Stimulated activated CD8-positive, alpha-beta memory T cell treated with anti-CD3 and anti-CD28 coated beads, Interleukin-15, amount 100 ng/mL, for 48 hours (primary cell): ENCODE measurements at places on chromosomes 2 and 18.

DNA sequence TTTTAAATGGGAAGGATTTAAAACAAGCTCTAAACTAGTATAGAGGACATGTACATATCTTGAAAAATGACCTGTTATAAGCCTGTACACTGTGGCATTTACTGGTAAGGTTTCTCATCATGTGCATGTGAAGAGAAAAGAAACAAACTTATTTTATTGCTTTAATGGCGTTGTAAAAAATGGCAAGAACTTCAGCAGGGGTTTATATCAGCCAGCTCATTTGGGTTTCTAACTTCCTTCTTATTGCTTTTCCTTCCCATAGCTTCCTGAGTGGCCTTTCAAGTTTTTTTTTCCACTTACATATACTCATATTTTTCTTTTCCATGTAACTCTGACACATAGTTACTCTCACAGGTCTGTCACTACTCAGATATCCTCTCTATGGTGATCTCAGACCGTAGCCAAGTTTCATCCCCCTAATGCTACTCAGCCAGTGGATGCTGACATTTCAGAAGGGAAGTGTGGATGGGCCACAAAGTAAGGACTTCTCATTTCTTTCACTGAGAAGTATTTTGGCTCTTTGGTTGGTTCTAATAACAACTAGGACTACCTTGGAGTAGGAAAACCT is 198.2 kb downstream of the PARD3B start:
- DNase-seq, result no peak

DNA sequence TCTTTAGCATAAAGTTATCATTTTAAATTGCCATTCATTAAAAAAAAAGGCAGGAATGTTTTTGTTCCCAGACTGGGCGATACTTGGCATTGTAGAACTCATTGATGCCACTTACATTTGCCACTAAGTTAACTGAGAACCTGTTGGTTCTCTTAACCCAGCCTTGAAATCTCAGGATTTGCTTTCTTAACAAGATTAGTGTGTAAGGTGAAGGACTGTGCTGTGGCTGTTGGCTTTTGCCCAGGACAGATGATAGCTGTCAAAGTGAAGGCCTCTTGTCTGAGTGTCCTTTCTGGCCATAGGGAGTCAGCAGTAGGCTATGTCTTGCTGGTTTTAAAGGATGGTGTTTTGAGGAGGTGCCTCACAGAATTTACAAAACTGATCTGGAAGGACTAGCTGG is 2.6 kb downstream of the DPYSL5 start:
- DNase-seq, result no peak

- no peak for DNase-seq
Observed at GRCh38 chr2:196294516-196294909, 123.1 kb upstream of the STK17B start.

DNA sequence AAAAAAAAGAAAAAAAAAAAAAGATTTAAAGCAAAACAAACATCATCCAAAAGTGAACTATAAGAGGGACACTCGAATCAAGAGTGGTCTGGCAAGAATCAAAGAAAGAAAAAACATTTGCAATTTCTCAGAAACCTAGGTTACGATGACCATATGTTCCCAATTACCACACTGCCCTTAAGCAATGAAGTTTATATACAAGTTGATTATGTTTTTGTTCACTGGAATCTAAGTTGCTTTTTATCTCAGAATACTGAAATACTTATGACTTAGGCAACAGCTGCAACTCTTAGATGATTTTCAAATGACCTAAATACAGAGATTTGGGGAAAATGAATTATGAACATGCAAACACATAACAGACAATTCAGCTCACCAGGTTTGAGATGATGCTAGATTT is 597.1 kb upstream of the CHAC2 start:
- DNase-seq, result no peak

- no peak for DNase-seq
Observed at GRCh38 chr2:2237563-2237962, 93.5 kb downstream of the MYT1L start.
